Epithelial cell of prostate (primary cell): ENCODE measurements at places on chromosomes 6 and 20.

DNA sequence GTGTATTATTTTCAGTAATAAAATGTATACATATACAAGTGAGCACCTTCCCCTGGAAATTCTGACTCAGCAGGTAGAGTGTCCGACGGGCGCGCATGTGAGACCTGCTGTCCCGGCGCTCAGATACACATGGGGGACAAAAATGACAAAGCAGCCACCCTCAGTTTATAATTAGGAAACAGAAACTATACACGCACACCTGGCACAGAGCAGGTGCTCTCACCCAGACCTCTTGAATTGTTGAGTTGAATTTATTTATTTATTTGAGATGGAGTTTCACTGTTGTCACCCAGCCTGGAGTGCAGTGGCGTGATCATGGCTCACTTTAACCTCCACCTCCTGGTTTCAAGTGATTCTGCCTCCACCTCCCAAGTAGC, 180.4 kb downstream of the ZDHHC14 start:
- DNase-seq, result no peak

DNA sequence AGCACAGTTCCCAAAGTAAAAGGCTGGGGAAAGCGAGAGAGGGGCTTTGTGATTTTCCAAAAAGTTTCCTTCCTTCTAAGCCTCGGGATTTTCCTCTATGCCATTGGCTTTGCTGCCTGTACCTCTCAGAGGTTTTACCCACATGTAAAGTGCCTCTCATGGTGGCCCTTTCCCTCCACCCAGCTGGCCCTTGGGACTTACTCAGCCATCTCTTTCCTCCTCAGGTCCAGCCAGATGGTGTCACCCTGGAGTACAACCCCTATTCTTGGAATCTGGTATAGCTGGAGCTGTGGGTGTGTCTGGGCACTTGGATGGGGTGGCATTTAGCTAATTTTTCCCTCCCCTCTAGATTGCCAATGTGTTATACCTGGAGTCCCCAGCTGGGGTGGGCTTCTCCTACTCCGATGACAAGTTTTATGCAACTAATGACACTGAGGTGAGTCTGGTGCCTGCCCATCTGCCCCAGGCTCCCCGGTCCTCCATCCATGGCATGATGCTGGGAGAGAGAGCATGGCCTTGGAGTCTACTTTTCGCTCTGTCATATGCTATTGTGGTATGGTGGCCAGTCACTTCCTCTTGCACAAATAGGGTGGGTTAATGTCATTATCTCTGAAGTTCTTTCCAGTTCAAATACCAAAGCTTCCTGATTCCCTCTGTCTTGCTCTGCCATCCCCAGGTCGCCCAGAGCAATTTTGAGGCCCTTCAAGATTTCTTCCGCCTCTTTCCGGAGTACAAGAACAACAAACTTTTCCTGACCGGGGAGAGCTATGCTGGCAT, 1.1 kb downstream of the CTSA start:
- DNase-seq, result no peak

DNA sequence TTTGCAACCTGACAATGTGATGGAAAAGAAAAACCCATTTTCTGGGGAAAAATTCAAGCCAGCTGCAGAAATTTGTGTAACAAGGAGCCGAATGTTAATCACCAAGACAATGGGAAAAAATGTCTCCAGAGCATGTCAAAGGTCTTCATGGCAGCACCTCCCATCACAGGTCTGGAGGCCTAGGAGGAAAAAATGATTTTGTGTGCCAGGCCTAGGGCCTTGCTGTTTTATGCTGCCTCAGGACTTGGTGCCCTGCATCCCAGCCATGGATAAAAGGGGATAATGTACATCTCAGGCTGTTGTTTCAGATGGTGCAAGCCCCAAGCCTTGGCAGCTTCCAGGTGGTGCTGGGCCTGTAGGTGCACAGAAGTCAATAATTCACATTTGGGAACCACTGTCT, 747.7 kb downstream of the C6orf118 start:
- DNase-seq, result no peak

- no peak for DNase-seq
Measured at GRCh38 chr20:63756648-63756991, 17.0 kb downstream of the SLC2A4RG start.

DNA sequence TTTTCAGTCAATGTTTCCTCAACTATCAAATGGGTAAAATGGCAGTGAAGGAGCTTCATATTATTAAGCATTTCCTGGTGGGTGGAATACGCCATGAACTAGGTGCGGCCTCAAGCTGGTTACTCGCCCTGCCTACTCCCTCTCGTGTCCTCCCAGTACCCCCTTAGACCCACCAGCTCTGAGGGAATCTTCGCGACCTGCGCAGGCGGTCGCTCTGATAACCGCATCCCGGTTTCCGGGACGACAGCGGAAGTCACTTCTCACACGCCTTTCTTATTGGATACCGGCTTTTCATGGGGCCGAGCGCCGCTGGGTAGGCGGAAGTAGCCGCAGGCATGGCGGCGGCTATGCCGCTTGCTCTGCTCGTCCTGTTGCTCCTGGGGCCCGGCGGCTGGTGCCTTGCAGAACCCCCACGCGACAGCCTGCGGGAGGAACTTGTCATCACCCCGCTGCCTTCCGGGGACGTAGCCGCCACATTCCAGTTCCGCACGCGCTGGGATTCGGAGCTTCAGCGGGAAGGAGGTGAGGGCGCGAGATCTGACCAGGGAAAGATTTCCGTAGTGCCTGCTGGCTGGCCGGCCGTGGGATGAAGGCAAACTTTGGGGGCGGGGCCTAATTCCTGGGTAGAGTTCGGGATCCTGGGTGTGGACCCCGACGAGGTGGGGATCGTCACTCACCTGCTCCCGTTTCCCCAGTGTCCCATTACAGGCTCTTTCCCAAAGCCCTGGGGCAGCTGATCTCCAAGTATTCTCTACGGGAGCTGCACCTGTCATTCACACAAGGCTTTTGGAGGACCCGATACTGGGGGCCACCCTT, at the start of gene PIGT:
Gene PIGT, plus strand, starts transcription at position 320 of the 816 bp plus-strand sequence. Its CDS starts 16 bp downstream, at position 336.
- no peak for DNase-seq

- peak; percentile 18 for DNase-seq
Measured at GRCh38 chr6:124203812-124204167, 400.1 kb downstream of the NKAIN2 start.

- DNase-seq, result no peak
Measured at GRCh38 chr20:58889798-58890517, 37.4 kb downstream of the GNAS start.

DNA sequence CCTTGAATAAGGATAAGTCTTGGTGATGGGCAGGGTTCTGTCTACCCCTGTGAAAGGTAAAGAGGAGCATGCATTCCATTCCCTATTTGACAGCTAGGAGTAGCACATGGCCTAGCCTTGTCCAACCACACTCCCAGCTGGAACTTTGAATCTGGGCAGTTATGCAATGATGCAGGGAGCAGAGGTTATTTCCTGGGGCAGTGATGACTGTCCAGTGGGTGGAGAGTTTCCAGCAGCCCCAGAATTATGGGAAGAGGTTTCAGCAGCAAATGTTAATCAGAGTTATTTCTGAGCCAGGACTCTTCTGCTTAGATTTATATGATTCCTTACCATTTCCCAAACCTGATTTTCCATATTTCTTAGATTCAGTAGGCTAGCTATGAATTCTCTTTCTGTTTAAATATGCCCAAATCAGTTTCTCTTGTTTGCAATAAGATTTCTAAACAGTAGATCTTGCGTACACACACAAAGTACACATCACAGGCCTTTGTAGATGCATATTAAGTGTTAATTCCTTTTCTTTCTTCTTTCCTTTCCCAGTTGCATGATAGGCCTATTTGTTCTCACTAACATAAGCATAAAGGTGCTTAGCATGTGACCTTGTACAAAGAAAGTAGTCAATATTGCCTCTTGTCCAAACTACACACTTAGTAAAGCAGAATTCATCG, 17.3 kb upstream of the TXLNB start:
- DNase-seq, result no peak
